ENCODE measurements at places on chromosomes 16 and 17.

GRCh38 chr16:75491876-75492275 is 3.4 kb downstream of the CHST6 start:
- DNase-seq, result no peak

DNA sequence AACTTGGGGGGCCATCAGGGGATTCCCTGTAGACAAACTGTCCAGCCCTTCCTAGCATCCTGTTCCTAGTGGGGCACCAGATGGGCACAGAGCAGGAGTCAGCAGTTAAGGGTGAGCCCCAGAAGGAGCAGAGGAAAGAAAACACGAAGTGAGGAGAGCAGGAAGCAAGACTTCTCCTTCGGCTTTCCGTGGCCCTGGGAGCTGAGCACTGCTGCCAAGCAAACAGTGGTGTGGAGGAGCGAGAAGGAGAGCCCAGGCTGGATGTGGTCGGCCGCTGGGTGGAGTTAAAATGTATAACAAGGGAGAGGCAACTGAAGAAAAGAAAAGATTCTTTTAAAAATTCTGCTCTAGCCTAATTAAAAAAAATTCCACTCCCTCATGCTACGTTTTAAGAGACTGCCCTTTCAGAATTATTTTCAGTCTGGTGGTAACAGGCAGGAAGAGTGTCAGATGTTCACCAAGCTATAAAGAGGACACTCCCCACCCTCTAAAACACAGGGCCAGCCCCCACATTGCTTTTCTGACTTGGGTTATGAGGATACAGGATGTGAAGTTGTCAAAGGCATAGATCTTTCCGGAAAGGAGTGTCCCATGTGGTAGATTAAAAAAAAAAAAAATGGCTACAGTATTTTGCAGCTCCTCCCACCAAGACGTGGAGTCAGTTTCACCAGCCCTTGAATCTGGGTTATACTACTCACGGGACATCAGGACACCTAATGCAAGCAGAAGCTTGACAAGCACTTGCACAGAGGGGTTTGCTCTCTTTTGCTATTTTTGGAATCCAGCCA is 74.9 kb upstream of the ZFHX3 start:
- peak; percentile 60 for DNase-seq

DNA sequence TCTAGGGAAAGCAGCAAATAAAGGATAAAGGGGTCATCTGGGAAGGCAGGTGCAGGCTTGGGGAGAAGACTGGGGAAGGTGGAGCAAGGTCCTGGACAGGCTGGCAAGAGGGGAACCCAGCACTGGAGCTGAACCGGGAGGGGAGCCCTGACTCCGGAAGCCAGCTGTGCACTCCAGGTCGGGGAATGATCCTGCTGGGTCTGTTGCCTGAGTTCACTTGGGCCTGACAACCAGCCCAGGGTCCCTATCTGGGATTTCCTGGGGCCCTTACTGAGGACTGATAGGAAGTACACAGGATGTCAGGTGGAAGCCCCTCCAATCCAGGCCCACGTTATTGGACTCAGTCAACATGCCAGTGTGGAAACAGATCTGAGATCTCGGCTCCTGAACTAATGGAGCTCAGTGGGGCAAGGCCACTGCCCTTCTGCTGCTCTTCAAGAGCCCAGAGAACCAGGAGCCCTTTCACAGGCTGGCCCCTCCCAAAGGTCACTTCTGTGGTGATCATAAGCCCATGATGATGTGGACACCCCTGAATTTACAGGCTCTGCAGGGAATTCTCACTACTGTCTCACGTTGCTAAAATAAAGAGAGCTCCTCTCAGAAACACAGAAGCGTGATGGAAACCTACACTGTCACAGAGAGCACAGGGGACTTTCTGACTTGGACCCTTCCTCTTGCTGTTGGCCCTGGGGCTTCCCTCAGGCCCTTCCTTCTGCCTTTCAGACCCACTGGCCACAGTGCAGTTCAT is 19.9 kb upstream of the PITPNM3 start:
- no peak for DNase-seq

DNA sequence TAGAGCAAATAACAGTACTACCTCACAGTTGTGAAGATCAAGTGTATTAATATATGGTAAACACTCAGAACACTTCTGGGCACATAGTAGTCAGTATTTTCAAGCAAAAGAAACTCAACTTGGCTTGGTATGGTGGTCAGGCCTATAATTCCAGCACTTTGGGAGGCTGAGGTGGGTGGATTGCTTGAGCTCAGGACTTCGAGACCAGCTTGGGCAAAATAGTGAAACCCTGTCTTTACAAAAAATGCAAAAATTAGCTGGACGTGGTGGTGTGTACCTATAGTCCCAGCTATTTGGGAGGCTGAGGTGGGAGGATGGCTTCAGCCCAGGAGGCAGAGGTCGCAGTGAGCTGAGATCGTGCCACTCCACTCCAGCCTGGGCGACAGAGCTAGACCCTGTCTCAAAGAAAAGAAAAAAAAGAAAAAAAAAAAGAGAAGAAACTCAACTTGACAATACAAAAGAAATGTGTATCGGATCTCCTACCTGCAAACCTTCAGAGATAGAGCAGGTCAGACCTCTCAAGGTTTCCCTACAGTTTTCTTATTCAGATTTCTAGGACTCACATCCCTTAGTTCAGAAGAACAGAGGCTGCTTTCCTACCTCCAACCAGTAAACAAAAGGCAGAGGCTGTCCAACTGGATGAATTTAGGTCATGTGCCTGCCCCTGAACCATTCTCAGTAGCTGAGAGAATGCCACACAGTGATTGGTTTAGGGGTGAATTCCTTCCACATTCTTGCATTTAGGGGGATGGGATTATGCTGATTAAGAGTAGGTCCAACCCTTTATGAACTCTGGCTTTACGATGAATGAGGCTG is 1.7 kb upstream of the KPNA2 start:
- DNase-seq, result no peak
